ENCODE measurements at places on chromosomes 1 and 21.
A peak's percentile ranks its signal among the peaks of the same experiment; 100 is the strongest.

GRCh38 chr1:17624611-17625233 lies 85.2 kb downstream of the ARHGEF10L start:
- DNase-seq, result peak; percentile 28

GRCh38 chr1:26844424-26845196 lies 18.1 kb downstream of the ZDHHC18 start:
- DNase-seq, result no peak

GRCh38 chr21:43667191-43667904 lies 8.0 kb downstream of the RRP1B start:
- no peak for DNase-seq

GRCh38 chr1:7688659-7689058 lies 82.4 kb upstream of the VAMP3 start:
- DNase-seq, result no peak

- no peak for DNase-seq
These were observed 356.0 kb downstream of the HHAT start for GRCh38 chr1:210684466-210685294.

- no peak for DNase-seq
These were observed 5.1 kb upstream of the SMIM1 start for GRCh38 chr1:3767328-3767925.

- no peak for DNase-seq
These were observed 5.0 kb downstream of the AGT start for GRCh38 chr1:230708631-230709580.

GRCh38 chr1:111505641-111506119 lies 2.2 kb upstream of the ADORA3 start:
- no peak for DNase-seq

DNA sequence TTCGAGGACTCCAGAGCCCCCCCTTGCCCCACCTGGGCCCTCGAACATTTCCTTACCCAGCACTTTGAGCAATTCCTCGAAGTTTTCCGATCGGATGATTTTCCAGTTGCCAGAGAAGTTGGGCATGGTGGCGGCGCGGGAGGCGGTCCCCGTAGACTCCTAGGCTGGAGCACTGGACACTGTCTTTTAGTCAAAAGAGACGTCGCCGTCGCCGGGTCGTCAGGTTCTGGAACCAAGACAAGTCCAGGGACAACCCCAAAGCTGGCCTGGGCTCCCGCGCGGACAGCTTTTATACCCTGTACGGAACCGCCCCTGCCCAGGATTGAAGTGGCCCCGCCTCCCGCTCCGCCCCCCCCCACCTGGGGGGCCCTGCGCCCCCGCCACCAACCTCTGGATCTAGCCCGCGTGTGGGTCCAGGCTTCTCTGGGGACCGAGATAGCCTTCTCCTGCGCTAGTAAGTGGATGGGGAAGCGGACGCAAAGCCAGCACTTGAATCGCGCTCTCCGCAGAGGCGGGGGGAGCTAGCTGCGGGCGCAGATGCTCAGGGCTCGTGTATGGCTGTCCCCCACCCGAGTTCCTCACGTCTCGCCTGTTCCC lies at the start of gene CRABP2:
TSS of gene CRABP2 (minus strand) at position 263 of the 597 bp plus-strand sequence. CDS start at position 126, 137 bp downstream.
- peak; percentile 60 for DNase-seq

DNA sequence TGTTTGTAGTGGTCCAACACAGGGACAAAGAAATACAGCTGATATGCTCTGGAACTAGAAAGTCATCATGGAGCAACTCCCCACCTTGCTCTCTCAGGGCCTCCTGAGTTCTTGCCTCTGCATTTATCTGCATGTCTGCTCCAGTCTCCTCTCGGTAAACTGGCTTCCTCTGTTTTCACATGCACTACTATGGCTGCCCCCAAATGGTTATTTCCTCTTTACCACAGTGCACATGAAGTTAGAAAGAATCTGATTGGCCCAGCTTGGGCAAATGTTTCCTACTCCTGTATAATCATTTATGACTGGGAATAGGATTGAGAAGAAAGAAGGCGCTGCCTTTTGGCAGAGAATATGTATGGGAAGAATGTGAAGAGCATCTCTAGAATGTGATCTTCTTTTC lies 16.5 kb upstream of the PSMB2 start:
- DNase-seq, result no peak

GRCh38 chr21:29300807-29301138 lies 2.1 kb downstream of the BACH1 start:
- DNase-seq, result no peak

Measured in BE2C (cell line).